Colonic mucosa (tissue), 4 donors: ENCODE measurements at places on chromosomes 1 and 21.

DNA sequence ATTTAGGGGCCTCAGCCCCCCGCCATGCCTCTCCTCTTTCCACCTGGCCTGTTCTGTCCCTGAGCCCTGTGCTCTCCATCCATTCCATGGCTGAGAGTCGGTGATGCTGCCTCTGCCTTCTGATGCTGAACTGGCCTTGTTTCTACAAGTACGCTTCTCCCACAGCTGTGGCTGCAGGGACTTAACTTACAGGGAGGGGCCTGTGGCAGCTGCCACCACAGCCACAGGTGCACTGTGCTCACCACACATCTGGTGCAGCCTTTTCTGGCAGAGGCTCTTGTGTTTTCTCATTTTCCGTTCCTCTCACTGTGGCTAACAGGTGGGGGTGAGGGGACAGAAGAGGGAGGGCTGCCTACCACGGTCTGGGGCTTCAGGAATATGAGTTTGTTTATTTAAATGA, 4.2 kb downstream of the FMO1 start:
- H3K27ac ChIP-seq, result no peak overlapping the region
- no peaks in the 10 kb centered on the region for H3K27me3 ChIP-seq
- H3K4me1 ChIP-seq, result no peaks in the 10 kb centered on the region
- H3K36me3 ChIP-seq, result no peaks in the 10 kb centered on the region
- H3K4me3 ChIP-seq, result no peak overlapping the region
- DNase-seq, result peak; percentile 19

DNA sequence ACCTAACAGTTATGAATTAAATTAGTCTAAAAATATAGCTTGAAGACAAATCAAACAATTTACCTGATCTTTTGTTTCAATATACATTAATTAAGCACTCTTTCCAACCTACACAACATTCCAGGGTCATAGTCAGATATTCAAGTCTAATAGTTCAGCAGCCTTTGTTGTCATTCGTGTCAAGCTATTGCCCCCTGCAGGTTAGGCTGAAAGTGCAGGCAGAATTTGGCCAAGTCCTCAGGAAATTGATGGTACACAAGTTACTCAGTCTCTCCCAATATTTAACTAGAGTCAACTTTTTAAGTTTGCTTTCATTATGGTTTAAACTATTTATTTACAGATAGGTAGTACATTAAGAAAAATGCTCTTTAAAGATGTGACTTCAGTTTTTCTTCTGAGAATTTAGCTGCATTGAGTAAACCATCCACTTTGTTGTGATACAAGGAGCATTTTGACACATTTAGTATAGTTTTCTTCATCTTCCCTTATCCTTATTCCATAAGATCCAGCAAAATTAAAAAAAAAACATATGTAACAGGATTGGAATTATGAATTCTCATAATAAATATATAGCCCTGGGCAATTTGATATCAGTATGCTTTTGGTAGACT, 130.3 kb upstream of the DPYD start:
- H3K4me1 ChIP-seq, result no peaks in the 10 kb centered on the region
- H3K27me3 ChIP-seq, result peaks cover 41% of the 10 kb centered on the region
- peak; percentile 74 for DNase-seq
- no peak overlapping the region for H3K27ac ChIP-seq
- no peaks in the 10 kb centered on the region for H3K36me3 ChIP-seq
- no peak overlapping the region for H3K4me3 ChIP-seq

DNA sequence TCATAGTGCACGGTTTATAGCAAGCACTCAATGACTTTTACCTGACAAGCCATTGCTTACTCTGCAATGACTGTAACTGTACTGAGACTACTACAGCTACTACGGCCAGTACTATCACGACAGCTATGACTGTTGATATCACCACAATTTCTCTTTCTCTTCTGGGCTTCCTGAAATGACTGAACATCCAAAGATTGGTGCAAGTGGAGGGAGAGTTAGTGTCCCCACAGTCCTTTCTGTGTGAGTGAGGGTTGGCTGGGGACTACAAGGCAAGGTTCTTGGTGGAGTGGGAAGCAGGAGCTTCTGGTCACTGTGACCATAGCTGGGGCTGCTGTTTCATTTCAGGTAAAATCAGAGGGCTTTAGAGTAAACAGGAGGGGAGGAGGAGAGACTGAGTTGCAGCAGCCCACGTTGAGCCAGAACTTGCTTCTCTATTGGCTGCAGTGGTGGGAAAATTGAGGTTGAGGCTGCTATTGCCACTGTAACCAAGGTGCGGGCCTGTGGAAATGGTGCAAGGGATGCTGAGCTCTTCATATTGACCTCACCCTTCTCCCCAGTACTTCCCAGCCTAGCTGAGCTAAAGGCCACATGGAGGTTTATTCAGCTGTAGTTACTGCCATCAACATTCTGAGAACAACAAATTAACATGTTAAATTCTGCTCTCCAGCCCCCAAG, 14.1 kb upstream of the IL10 start:
- H3K27me3 ChIP-seq, result no peaks in the 10 kb centered on the region
- no peak overlapping the region for H3K27ac ChIP-seq
- no peaks in the 10 kb centered on the region for H3K36me3 ChIP-seq
- H3K4me1 ChIP-seq, result no peaks in the 10 kb centered on the region
- no peak for DNase-seq

GRCh38 chr1:75127916-75128717, 6.1 kb upstream of the LHX8 start:
- H3K36me3 ChIP-seq, result no peaks in the 10 kb centered on the region
- peaks cover 55% of the 10 kb centered on the region for H3K27me3 ChIP-seq
- H3K4me1 ChIP-seq, result no peaks in the 10 kb centered on the region
- DNase-seq, result no peak
- no peak overlapping the region for H3K27ac ChIP-seq
- H3K4me3 ChIP-seq, result no peak overlapping the region
